ENCODE measurements at places on chromosomes 5 and 9. TPM values are rescaled to one million over a fixed set of nuclear protein-coding genes. Genes with fewer than 3 reads are reported as not detected.
A peak's percentile ranks its signal among the peaks of the same experiment; 100 is the strongest.

DNA sequence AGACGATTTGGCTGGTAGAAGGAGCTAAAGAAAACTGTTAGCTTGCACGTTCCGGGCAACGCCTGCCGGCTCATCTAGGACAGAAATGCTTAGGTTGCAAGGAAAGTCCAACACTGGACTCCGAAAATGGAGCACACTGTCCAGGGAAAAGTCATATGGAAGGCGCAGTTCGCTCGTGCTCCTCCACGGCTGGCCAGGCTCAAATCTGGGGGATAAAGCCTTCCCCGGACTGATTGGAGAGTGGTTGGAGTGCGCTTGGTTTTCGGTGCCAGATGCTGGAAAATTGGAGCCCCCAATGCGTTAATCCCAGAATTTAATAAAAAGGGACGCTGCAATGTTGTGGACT, 955 bp downstream of the CDH6 start:
- H3K36me3 ChIP-seq = no peaks in the 10 kb centered on the region
- H3K27ac ChIP-seq = no peak overlapping the region
- H3K4me1 ChIP-seq = no peaks in the 10 kb centered on the region
- H3K27me3 ChIP-seq = peaks cover 15% of the 10 kb centered on the region

DNA sequence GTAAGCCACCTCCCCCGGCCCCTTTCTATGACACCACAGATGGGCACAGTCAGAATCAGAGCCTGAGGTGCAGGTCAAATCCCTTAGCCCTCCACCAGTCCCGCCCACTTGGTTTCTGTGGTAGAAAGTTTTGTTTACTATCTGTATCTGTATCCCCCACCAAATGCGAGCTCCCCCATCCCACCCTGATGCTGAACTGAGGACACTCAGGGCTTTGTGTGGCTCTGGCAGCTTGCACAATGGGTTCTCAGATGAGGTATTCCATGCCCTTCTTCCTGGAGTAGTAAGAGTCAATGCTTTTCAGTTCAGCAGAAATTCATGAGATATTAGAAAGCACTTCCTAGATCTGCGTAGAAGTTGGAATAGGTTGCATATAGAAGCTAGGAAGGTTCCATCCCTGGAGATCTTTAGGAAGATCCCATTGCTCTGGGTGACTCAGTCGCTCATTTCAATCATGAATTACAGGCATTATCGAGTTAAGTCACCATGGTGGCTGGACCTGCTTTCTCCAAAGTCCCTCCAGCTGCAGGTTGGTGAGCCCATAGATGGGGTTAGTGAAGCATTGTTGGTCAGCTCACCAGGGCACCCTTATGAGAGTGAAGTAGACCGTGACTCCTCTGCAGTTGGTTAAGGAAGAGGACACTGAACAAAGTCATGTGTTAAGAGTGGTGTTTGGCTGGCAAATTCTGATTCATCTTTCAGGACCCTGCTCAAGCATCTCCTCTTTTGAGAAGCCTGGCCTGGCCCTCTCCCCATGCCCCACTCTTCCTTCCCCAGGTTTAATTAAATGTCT, 10.6 kb upstream of the KCNIP1 start:
- H3K36me3 ChIP-seq = no peaks in the 10 kb centered on the region
- no peak overlapping the region for H3K27ac ChIP-seq
- H3K27me3 ChIP-seq = peaks cover 4% of the 10 kb centered on the region
- no peak overlapping the region for H3K4me3 ChIP-seq
- DNase-seq = no peak
- no peaks in the 10 kb centered on the region for H3K4me1 ChIP-seq

The PTGES gene
- not detected for total RNA-seq

DNA sequence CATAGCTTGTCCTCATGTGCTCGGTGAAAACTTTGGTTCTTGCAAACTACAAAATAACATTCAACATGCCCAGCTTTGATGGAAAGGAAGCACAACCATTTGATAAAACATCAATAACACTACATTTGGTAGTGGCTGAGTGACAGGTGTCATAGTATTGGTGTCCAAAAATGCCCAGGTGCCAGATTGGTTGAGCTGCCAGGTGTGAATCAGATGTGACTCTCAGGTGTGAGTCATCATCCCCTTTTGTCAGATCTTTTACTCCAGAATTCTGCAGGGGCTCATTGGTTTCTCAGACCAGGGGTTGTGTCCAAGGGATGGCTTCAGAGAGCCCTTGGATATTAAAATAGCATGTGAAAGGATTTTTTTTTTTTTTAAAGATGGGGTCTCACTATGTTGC, 22.5 kb upstream of the POMT1 start:
- H3K4me3 ChIP-seq = no peak overlapping the region
- no peak for DNase-seq
- no peaks in the 10 kb centered on the region for H3K4me1 ChIP-seq
- peaks cover 95% of the 10 kb centered on the region for H3K36me3 ChIP-seq

The DBH gene
- total RNA-seq = 0.12 TPM

DNA sequence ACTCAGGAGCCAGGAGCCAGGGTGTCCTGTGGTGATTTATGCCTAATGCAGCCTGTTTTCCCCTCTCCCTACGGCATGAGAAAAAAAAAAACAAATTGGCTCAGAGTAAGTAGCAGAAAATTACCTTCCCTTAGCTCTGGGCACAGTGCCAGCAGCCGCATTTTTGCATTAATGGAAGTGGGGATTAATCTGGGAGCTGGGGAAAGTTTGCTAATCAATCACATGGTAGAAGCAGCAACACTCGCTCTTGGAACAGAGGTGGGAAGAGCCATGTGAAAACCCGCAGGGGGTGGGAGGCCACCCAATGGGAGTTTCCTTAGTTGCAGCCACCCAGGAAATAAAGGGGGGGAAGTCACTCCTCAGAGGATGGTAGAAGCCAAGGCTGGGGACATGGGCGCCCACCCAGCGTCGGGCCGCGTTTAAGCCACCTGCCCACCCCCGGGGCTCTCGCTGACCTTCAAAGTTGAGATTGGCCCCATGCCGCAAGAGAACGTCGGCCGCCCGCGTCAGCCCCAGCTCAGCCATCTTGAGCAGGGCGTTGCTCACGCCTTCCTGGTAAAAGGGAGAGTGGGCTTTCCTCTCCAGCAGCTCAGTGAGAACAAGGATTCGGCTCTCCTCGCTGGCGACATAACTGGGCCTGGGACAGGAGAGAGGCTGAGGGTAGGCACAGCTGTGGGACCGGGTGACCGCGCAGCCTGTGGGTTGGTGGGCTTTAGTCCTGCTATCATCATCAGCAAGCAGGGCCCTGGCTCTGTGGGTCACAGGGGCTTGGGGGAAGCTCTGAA, 1.7 kb downstream of the ASB6 start:
- no peaks in the 10 kb centered on the region for H3K27me3 ChIP-seq
- peaks cover 26% of the 10 kb centered on the region for H3K4me1 ChIP-seq
- peak overlapping the region; percentile 76 for H3K4me3 ChIP-seq
- no peak for DNase-seq

The RNF130 gene
- 4.2 TPM for total RNA-seq

DNA sequence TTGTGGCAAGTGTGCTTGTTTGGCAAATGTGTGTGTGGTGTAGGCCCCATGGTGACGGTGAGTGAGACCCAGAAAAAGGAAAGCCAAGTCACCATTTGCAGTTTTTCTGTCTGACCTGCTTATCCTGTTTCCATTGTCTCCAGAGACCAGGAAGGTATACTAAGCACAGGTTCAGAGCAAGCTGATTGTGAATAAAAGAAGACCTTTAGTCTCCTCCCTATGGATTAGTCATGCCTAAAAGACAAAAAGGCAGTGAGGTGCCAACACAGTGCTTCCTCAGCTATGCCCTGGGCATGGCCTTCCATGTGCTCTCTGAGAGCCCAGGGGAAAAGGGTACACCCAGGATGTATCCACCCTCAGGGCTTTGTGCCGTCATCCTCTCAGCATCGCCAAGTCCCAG, 49.2 kb upstream of the SHOC1 start:
- no peak overlapping the region for H3K4me3 ChIP-seq
- no peaks in the 10 kb centered on the region for H3K36me3 ChIP-seq
- H3K4me1 ChIP-seq = no peaks in the 10 kb centered on the region
- no peak for DNase-seq
- H3K27me3 ChIP-seq = no peaks in the 10 kb centered on the region

GRCh38 chr5:97046270-97046982, 96.0 kb downstream of the LIX1 start:
- no peak overlapping the region for H3K27ac ChIP-seq
- no peak overlapping the region for H3K4me3 ChIP-seq
- no peaks in the 10 kb centered on the region for H3K4me1 ChIP-seq
- DNase-seq = no peak
- H3K36me3 ChIP-seq = no peaks in the 10 kb centered on the region

- no peak overlapping the region for H3K27ac ChIP-seq
- no peaks in the 10 kb centered on the region for H3K36me3 ChIP-seq
- no peak for DNase-seq
- no peak overlapping the region for H3K4me3 ChIP-seq
These were observed 77.1 kb upstream of the RETREG1 start for GRCh38 chr5:16693879-16694278.

DNA sequence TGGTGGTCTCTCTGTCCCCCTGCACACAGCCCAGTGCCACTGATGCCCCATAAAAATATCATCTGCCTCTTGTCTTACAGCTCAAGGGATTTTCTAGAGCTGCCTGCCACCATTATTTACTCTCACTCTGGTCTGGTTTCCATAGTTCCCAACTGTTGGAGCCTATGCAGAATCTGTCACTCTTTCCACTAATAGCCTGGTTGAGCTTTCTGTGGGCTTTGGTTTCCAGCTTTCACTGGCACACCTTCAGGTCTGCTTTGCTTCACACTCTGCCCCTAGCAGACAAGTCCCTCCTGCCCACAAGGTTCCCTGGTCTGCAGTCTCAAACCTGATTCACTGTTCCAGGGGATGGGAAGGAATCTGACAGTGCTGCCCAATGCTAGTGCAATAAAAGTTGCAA, 103.0 kb upstream of the FTMT start:
- H3K4me1 ChIP-seq = no peaks in the 10 kb centered on the region
- no peak overlapping the region for H3K27ac ChIP-seq
- H3K27me3 ChIP-seq = no peaks in the 10 kb centered on the region
- no peaks in the 10 kb centered on the region for H3K36me3 ChIP-seq
- DNase-seq = no peak
- H3K4me3 ChIP-seq = no peak overlapping the region

The KIF20A gene
- 0.91 TPM for total RNA-seq

The GADD45G gene
- 15.7 TPM for total RNA-seq

DNA sequence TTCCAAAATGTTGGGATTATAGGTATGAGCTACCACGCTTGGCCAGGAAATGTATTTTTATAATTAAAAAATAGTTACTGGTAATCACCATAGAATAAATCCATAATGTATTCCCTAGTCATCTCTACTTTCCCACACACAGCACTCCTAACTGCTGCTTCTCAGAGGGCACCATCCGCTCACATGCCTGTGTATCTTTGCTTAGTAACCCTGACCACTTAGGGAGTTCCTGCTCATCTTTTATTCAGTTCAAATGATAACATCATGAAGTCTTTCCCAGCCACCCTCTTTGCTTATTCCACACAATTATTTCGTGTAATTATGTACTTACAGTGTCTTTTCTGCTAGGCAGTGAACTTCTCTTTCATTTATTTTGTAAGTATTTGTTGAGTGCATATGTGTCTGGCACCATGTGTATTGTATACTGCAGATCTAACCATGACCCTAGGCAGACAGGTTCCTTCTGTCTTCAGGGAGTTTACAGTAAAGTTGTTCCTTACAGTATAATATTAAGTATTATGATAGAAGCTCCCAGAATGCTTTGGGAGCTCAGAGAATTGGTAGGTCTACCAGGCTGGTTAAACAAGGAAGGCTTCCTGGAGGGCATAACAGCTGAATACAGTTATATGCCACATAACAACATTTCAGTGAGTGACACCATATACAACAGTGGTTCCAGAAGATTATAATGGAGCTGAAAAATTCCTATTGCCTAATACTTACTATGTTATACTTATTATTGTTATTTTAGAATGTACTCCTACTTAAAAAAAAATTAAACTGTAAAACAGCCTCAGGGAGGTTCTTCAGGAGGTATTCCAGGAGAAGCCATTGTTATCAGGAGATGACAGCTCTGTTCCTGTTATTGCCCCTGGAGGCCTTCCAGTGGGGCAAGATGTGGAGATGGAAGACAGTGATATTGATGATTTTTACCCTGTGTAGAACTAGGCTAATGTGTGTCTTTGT, 39.2 kb downstream of the DCAF10 start:
- H3K27ac ChIP-seq = no peak overlapping the region
- no peaks in the 10 kb centered on the region for H3K36me3 ChIP-seq
- no peaks in the 10 kb centered on the region for H3K27me3 ChIP-seq
- no peak for DNase-seq
- no peak overlapping the region for H3K4me3 ChIP-seq
- H3K4me1 ChIP-seq = no peaks in the 10 kb centered on the region

- H3K27ac ChIP-seq = no peak overlapping the region
- no peak overlapping the region for H3K4me3 ChIP-seq
- H3K27me3 ChIP-seq = no peaks in the 10 kb centered on the region
These were observed 136.4 kb downstream of the ZSWIM6 start for GRCh38 chr5:61468483-61468865.

The SPAAR gene
- total RNA-seq = not detected

DNA sequence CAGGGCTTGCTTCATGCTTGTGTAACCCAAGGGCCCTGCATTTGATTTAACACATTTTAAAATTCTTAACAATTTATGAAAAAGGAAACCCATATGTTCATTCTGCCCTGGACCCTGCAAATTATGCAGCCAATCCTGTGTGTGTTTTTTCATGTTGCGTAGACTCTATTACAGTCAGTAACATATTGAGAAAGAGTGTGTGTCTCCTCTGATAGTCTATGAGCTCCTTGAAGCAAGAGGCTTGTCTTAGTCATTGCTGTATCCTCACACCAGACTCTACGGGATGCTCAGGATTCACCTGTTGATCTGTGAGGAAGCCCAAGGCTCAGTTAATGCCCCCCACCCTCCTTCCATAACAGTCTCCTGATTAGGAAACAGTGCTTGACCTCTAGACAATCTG, 177.3 kb upstream of the DMAC1 start:
- H3K27ac ChIP-seq = peak overlapping the region; percentile 76
- peak overlapping the region; percentile 52 for H3K4me3 ChIP-seq
- DNase-seq = no peak
- no peaks in the 10 kb centered on the region for H3K36me3 ChIP-seq
- H3K4me1 ChIP-seq = peaks cover 58% of the 10 kb centered on the region

- no peaks in the 10 kb centered on the region for H3K27me3 ChIP-seq
- H3K4me3 ChIP-seq = no peak overlapping the region
- no peaks in the 10 kb centered on the region for H3K36me3 ChIP-seq
- no peak overlapping the region for H3K27ac ChIP-seq
These were observed 51.4 kb upstream of the DAB2 start for GRCh38 chr5:39475881-39476842.

- no peaks in the 10 kb centered on the region for H3K36me3 ChIP-seq
- H3K4me3 ChIP-seq = no peak overlapping the region
- no peaks in the 10 kb centered on the region for H3K4me1 ChIP-seq
- no peak for DNase-seq
- H3K27me3 ChIP-seq = no peaks in the 10 kb centered on the region
- no peak overlapping the region for H3K27ac ChIP-seq
These were observed 17.1 kb upstream of the FAM81B start for GRCh38 chr5:95374061-95374460.

DNA sequence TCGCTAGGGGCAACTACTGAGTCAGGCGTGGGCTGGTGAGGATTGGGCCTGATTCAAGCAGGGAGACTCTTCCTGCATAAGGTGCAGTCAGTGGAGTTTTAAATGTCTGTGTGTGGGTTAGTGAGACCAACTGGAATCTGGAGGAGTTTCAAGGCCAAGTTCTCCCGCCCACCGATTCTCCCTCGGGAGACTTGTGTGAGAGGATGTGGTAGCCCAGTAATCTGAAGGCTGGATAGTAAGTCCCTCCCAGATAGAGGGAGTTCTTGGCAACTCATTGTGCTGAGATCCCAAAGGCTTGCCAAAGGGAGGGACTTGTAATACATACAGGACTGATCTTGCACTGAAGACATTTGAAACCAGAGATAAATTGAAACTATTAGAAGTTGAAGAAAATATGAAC, 51.8 kb downstream of the WDR36 start:
- no peaks in the 10 kb centered on the region for H3K4me1 ChIP-seq
- no peak overlapping the region for H3K4me3 ChIP-seq
- H3K27ac ChIP-seq = no peak overlapping the region
- H3K36me3 ChIP-seq = no peaks in the 10 kb centered on the region
